ENCODE measurements at places on chromosomes 16 and 17.
A peak's percentile ranks its signal among the peaks of the same experiment; 100 is the strongest.

GRCh38 chr16:50485232-50485631 is 63.0 kb upstream of the NKD1 start:
- no peak for DNase-seq

DNA sequence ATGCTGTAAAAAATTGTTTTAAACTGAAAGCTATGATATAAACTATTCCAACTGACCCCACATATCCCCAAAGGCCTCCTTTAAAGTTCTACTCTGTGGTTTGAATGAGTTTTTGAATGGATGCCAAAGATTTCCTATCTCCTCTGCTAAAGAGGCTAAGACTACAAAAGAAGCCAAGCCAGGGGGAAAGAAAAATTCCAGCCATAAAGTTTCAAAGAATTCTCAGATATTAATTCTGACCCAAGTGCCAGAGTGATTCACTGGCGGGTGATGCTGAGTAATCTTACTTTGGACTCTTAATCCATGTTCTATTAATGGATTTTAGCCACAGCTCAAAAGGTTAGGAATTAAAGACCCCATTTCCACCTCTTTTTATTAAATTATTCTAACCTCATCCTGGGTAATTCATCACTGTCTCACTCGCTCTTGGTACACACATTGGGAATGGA is 60.7 kb downstream of the HS3ST3A1 start:
- DNase-seq = no peak

GRCh38 chr17:63275971-63276745 is 169.9 kb downstream of the CYB561 start:
- DNase-seq = no peak

DNA sequence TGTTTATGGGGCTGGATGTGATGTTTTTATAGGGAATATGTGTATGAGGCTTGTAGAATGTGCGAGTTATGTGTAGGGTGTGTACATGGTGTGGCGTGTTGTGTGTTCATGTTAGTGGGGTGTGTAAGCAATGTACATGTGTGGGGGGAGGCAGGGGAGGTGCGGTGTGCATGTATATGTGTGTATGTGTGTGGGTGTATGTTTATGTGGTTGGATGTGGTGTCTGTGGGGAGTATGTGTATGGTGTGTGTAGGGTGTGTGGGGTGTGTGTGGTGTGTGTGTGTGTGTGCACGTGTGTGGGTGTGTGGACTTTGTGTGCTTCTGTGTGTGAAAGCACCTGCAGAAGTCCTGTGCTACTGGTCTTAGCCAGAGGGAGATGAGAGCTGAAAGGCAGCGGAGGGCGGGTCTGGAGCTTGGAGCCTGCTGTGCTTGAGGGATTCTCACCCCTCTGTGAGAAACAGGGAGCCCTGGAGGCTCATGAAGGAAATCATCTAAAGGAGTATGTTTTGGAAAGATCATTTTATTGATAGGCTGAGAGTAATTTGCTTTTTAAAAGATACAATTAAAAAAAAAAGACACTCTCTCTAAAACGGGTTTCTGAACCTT is 222.7 kb downstream of the HS3ST4 start:
- no peak for DNase-seq

GRCh38 chr17:70073310-70073709 is 1.7 kb upstream of the KCNJ16 start:
- no peak for DNase-seq

GRCh38 chr16:11586378-11586855 is 302 bp downstream of the LITAF start:
- no peak for DNase-seq

DNA sequence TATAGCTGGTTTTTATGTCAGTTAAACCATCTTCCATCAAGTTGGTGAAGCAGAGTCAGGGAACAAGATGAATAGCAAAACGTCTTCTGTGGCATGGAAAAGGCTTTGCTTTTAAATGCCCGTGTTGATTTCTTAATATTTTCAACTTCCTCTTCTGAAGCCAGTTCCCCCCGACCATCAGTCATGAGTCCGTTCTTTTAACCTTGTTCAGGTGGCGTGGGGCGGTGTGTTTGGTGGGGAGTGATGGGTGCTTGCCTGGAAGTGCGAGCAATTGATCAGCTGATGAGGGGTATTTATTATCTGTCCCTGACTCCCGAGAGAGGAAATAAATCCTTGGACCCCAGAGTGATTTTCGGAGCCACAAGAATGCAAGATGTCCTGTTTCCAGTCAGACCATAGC is 147.1 kb downstream of the WWOX start:
- DNase-seq = no peak

- DNase-seq = no peak
Observed at GRCh38 chr17:74935048-74935447, 650 bp upstream of the OTOP3 start.

- DNase-seq = no peak
Observed at GRCh38 chr17:79809530-79810129, 12.8 kb upstream of the CBX8 start.

DNA sequence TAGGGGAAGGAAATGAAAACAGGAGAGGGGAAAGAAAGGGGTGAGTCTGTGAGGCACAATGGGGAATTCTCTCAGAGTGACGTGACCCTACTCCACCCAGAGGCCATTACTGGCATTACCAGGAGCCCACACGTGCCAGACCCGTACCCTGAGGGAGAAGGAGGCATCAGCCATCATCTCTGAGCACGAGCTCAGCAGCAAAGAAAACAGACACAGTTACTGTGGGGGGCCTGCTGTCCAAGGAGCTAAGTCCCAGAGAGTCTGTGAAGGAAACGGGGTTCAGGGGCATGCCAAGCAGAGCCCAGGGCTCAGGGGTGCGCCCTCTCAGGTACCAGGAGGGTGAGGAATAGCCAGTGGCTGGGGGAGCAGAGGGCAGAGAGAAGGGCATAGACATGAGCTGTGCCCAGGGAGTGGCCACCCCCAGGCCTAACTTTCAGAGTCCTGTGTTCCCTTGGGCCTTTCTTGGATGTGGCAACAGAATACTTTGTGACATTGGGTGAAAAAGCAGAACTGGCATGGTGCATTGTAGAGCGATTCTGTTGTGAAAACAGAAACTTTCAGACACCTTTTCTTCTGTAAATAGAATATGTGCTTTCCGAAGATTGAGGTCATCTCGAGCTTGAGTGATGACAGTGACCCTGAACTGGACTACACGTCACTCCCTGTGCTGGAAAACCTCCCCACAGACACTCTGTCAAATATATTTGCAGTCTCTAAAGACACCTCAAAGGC is 11.3 kb downstream of the TAF1C start:
- peak; percentile 77 for DNase-seq

GRCh38 chr17:41813699-41814124 is 908 bp downstream of the FKBP10 start:
- no peak for DNase-seq

DNA sequence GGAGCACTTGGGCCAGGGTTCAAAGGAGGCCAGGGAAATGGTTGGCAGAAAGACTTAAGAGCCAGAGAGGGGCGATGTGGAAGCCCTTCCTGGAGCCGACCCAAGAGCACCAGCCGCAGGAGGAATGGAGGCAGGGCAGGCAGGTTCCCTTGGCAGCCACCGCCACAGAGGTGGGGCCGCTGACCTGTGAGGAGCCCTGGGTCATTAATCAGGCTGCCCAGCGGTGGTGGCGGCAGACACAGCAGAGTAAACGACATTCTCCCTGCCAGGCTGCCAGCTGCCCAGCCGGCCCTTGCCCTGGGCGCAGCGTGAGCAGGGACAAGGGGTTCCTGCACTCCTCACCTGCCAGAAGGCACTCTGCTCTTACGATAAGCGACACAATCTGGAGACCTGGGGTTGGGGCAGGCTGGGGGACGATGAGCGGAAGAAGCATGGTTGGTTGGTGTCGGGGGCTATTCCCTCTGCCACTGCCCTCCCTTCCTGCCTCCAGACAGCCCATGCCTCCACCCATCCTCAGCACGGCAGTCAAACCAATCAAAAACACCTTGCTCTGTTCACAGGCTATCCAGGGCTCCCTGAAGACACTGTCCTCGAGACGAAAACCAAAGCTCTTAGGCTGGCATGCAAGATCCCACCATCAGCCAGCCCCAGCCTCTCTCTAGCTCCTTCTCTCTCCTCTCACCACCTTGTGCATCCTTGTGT is 40.9 kb downstream of the PLXDC1 start:
- no peak for DNase-seq

- no peak for DNase-seq
Observed at GRCh38 chr17:2363318-2363717, 26.0 kb downstream of the SGSM2 start.

GRCh38 chr16:24543949-24544348 is 4.6 kb downstream of the RBBP6 start:
- no peak for DNase-seq

GRCh38 chr17:41812381-41813151 is at the start of gene FKBP10:
Gene FKBP10, plus strand, starts transcription at chr17:41813004. Its CDS starts 31 bp downstream, at chr17:41813035.
- peak; percentile 41 for DNase-seq

- peak; percentile 44 for DNase-seq
Observed at GRCh38 chr17:64778240-64779097, 116.4 kb upstream of the SMURF2 start.

DNA sequence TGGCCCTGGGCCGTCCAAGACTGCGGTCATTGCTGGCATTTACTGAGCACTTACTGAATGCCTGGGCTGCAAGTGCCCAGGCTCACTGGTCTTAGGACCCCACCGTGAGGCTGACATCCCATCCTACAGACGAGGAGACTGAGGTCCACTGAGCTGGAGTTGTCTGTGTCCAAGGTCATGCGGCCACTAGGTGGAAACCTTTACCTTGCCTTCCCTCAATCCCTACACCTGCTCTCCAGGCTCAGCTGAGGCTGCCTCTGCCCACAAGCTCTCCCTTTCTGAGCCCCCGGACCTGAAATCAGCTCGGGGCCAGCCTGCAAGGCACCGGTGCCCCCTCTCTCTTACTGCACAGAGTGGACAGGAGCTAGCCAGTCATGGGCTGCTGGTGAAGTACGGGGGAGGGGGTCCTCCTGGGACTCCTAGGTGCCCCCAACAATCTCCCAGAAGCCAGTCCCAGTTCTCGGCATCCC is 1.5 kb downstream of the CASKIN1 start:
- peak; percentile 63 for DNase-seq

DNA sequence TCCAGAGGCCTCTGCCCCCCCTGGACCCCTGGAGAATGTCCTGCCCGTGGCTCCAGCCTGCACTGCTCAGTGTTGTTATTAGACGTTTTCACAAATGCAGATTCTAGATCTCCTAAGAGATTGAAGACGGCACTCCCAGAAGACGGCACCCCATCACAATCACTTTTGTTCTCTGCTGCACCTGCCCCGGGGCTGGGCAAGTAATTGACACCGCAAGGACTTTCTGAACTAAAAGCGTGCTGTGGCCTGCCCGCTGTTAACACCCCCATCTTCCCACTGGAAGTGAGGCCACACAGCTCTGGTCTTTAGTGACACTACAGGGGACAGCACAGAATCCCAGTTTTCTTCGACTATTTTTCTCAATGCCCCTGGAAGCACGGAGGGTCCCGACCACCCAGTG is 256.9 kb downstream of the ENGASE start:
- no peak for DNase-seq

DNA sequence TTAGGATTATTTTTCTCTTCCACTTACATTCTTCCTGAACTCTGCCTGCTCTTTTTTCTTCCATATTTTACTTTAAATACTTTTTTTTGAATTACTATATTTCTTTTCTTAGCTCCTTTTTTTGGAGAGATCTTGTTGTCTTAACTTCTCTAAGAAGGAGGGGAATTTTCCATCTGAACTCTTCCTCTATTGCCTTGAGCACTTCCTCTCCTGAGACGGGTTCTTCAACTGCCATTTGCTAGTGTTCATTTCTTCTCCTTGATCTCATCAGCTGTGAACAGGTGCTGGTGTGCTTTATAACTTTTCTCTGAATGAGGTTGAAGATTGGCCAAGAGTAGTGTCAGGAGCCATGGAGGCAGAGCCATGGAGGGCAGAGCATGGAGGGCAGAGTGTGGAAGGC is 15.1 kb upstream of the CD300LD start:
- no peak for DNase-seq

DNA sequence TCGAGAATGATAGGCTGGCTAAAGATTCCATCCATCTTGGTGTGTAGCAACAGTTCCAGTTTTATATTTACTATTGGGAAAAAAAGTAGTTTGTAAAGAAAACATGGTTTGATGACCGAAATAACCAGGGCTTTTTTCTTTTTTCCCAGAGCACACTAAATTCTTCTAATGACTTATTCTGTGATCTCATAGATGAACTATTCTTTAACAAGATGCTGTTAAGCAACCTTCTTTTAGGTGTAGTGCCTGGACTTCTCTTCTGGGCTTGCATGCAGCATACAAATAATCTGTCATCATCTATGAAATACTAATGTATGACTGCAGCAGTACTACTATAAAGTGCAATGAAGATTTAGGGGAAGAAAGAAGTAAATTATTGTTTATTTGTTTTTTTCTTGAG is 11.0 kb upstream of the CAPNS2 start:
- no peak for DNase-seq

DNA sequence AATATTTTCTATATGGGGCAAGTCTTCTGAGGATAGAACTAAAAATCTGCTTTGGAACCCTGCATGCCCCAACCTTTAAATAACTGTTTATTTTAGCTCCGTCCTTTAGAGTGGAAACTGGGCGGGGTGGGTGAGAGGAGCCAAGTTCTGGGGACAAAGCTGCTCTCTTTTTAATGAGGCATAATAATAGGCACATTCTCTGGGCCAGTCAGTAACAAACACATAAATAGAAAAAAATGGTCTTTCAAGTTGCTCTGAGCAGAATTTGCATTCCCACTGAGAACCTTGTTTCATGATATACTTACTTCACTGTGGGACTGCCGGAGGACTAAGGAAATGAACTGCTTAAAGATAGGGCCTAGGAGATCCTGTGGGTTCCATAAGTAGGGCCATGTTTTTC is 51.5 kb downstream of the KNOP1 start:
- no peak for DNase-seq

GRCh38 chr16:4945560-4946502 is 8.9 kb upstream of the PPL start:
- DNase-seq = no peak

DNA sequence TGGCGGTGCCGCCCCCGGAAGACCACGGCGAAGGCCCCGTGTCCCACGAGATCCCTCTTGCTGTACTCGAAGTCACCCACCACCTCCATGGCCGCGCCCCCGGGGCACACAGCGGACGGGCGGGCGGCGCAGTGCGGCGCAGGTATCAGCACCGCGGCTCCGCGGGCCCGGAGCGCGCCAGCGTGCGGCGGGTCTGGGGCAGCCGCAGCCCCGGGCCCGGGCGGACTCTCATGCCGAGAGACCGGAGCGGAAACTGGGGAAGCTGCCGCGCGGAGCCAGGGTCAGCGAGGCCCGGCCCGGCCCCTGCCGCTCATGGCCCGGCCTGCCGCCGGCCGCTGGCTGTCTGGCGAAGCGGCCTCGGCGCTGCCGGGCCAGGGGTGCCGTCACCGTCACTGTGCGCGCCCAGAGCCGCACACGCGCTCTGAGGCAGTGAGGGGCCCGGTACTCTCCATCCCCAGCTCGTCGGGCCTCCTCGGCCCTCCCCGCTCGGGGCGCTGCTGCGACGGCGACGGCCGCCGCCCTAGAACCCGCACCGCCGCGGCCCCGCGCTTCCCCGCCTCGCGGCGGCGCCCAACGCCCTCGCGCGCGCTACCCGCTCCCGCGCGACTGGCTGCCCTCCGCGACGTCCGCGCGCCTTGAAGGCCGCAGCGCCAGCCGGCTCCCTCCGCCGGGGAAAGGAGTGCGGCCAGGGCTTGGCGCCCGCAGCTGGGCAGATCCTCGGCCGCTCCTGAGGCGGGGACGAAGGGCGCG is at the start of gene ULK2:
Gene ULK2 (minus strand): TSS at position 608 of the 750 bp plus-strand sequence. CDS start 519 bp downstream, at position 89.
- DNase-seq = peak; percentile 67

All from stimulated activated CD4-positive, alpha-beta T cell treated with anti-CD3 and anti-CD28 coated beads, Interleukin-15, amount 100 ng/mL, for 24 hours (primary cell).